Activated T-helper 1 cell treated with anti-CD3 and anti-CD28 coated beads, Interleukin-2, amount 50 U/mL, for 16 hours (primary cell): ENCODE measurements at places on chromosomes 3 and 15.

DNA sequence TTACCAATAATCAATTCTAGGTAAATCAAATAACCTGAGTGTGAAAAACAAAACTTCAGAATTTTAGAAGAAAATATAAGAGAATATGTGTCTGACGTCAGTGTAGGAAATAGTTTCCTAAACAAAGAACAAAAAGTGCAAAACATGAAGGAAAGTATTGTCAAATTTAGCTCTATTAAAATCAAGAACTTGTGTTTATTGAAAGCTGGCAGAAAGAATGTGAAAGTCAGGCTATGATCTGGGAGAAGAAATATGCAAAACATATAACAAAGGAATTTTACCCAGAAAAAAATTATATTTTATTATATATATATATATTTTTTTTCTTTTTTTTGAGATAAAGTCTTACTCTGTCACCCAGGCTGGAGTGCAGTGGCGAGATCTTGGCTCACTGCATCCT lies 129.1 kb upstream of the ANKRD28 start:
- DNase-seq = no peak

GRCh38 chr3:163622384-163622783 lies 1455.9 kb downstream of the SI start:
- DNase-seq = no peak

- DNase-seq = no peak
Observed at GRCh38 chr15:92821491-92822116, 78.5 kb upstream of the CHD2 start.

GRCh38 chr15:72724028-72724427 lies 38.0 kb downstream of the BBS4 start:
- DNase-seq = no peak

- DNase-seq = no peak
Observed at GRCh38 chr3:184358124-184358767, 3.2 kb downstream of the CLCN2 start.

GRCh38 chr3:42159147-42159546 lies 68.0 kb downstream of the TRAK1 start:
- no peak for DNase-seq

GRCh38 chr3:27127195-27127594 lies 242.0 kb downstream of the NEK10 start:
- no peak for DNase-seq

DNA sequence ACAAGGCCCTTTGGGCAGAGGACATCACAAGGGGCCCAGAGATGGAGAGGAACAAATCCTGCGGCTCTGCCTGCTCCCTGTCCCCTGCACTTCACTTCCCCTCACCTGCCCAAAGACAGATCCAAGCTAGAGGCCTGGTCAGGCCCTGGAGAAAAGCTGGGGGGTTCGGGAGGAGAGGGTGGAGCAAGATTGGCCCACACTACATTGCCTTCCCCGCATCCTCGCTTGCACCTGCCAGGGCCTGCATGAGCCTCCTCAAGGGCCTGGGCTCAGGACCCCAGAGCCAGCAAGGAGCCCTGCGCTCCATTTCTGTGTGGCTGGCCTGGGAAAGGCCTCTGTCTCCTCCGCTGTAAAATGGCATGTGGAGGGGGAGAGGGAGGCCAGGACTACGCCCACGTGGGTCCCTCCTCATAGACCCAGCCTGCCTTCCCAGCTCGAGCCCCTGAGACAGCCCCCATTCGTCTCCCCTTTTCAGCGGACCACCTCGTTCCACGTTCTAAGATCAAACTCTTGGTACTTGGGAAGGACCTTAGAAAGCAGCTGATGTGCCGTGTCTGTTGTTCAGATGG lies 106.0 kb downstream of the HMG20A start:
- no peak for DNase-seq

- no peak for DNase-seq
Observed at GRCh38 chr3:122936335-122936734, 91.2 kb downstream of the SEMA5B start.

DNA sequence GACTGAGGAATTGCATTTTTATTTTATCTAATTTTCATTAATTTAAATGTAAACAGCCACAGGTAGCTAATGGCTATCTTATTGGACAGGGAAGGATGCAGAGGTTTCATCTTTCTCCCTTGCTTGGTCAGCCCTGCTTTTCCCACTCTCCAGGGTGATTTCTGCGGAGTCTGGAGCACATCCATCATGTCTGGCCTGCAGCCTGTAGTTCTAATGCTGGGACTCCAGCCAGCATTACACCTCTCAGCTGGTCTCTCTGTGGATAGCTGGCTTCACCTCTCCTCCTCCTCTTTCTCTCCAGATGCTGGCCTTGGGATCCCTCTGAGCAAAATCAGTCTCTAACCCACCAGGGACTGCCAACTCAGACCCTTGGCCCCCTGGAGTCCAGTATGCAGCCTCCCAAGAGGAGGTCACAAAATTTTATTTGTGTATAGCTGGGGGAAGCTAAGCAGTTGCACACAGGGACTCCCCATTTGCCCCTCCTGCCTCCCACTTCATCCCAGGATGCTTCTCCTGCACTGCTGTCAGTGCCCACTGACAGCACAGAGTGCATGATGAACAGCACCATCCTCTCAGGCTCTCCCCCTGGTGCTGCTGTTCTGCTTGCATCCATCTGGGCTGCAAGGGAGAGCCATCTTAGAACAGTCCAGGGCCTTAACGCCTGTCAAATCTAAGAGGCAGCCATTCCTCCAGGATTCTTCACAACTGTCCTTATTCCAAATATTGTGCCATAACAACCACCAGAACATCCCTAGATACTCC lies 1.7 kb downstream of the BFSP2 start:
- no peak for DNase-seq

- DNase-seq = no peak
Observed at GRCh38 chr15:90006217-90007075, 5.3 kb downstream of the ZNF710 start.

DNA sequence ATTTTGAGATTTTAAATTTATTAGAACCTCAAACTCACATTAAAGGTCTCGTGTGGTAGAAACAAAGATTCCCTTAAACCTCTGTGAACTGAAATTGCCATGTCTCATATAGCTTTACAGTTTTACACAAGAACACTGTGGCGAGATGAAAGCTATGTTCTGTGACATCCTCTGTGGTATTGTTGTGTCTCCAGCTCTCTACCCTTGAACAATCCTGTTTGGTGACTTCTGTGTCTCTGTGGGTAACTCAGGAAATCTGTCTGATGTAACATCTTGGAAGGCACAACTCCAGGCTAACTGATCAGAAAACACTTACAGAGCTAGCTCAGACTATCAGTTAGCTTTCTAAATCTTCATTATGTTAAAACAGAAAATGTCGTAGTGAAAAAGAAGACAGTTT lies 318.8 kb upstream of the GBE1 start:
- no peak for DNase-seq

DNA sequence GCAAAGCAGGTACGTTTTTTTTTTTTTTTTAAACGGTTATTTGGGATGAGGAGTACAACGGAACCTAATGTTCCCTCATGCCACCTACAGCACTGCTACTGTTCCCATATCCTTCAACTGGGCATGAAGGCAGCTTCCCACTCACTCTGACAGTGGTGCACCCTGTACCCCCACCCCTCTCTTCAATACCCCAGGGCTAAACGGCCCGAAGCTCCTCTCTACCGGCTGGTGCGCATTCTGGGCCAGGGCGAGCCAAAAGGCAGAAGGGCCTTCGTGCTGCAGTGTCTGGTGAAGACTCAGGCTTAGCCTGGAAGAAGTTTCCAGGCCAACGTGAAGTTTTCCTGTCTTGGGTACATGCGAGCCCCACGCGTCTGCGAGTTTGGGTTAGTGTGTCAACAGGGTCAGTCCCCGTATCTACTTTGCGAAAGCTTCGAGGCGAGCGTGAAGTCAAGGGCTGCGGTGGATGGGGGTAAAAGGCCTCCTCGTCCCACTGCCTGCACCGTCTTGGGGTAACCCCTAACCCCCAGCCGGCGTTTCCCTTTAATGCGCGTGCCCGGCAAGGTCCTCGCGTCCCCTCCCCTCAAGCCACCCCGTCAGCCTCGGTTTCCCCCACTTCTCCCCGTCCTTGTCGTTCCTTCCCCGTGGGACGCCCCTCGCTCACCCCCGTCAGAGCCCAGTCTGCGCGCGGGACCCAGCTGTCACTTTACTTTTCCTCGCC lies 765 bp upstream of the UBE2E2 start:
- no peak for DNase-seq

DNA sequence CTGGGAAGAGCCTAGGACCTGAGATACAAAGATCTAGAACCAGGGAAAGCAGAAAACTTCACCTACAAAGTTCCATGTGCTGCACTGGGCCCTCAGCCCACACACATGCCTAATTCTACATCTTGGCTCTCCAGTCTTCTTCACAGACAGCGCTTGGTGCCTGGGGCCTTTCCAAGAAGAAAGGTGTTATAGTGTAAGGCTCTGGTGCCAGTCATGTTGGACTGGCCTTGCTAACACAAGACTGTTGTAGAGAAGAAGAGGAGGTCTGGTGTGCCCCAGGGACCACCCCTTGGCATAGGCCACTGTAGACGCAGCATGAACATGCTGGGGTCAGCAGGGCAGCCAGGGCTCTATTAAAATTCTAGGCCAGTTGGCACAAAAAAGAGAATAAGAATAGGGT lies 226.2 kb upstream of the CTNNB1 start:
- DNase-seq = no peak

DNA sequence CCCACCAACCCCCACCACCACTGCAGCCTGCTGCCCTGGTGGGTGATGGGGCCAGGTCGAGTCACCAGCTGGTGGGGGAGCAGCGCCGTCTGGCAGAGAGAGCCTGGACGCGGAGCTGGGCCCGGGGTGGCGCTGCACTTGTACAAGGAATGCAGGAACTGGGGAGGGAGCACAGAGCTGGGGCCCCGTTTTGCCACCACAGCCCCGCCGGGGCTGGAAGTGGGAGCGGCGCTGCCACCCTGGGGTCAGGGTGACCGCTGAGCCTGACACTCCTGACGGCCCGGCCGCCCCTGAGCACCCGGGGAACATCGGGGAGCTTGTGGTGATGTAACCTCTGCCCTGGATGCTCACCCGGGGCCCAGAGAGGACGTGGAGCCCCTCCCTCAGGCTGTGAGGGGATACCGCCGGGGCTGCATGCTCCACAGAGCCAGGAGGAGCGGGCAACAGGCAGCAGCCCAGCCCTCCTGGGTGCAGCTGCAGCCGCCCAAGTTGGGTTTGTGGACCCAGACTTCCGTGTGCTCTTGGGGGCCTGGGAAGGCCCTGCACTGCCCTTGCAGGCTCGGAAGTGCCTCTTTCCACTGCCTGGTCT lies 32.6 kb upstream of the IREB2 start:
- DNase-seq = no peak

GRCh38 chr3:94935738-94936580 lies 873.1 kb downstream of the NSUN3 start:
- DNase-seq = no peak
